ENCODE measurements at places on chromosomes 12 and 14.

GRCh38 chr12:29754235-29755189 is 29.2 kb downstream of the TMTC1 start:
- no peak for DNase-seq

DNA sequence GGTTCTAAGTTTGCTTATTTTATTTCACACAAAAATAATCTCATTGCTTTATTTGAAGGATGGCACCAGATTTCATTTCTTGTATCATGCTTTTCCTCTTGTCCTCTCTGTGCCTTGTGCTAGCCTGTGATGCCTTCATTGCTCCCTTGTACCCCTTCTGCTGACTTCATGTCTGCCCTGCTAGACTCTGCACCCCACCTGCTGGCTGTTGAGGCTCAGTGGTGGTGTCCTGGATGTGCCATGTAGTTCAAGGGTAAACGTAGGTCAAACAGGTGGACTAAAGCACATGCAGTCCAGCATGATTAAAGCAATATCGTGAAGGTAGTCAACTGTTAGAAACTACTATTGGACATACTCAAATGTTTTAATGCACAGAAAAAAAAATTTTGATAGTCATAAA is 21.6 kb downstream of the MRPS35 start:
- no peak for DNase-seq

- peak; percentile 76 for DNase-seq
These were observed 38.3 kb downstream of the ATF7IP start for GRCh38 chr12:14403711-14404196.

DNA sequence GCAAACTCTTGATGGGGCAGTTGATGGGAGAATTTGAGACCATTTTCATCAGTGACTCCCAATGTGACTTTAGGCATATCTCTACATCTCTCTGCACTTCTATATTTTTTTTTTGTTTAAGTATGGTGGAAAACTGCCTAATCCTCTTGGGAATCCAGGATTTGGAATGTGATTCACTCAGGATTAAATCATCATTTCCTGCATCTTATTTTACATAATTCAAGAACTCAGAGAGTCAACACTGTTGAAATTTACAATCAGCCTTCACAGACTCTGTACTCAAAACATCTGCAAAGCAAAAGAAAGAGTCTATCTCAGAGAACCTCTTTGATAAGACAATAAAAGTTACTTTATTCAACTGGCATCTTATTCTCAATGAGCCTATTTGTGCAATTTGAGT is 260.7 kb upstream of the NOS1 start:
- DNase-seq, result no peak

GRCh38 chr14:33900706-33901105 is 50.2 kb downstream of the EGLN3 start:
- no peak for DNase-seq

- peak; percentile 26 for DNase-seq
These were observed 86.1 kb downstream of the NCOR2 start for GRCh38 chr12:124481257-124481750.

DNA sequence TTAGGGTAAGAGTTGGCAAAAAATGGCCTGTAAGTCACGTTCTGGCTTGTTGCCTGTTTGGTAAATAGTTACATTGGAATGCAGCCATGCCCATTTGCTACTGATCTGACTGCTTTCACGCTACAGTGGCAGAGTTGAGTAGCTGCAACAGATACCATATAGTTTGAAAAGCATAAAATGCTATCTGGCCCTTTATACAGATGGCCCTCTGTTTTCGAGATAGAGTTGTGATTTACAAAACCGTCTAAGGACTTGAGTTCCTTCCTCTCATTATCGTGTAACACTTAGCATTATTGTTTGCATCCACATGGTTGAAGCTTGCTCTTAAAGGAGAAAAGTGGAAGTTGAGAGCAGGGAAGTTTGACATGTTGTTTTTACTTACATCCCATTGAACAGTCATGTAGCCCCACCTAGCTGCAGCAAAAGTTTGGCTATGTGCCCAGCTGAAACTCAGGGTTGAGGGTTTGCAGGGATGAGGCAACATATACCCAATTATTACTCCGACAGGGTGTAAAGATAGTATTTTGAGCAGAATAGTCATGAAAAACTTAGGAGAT is 11.3 kb upstream of the SCFD1 start:
- peak; percentile 40 for DNase-seq

- DNase-seq, result peak; percentile 99
These were observed at the start of gene COPZ1 for GRCh38 chr12:54324617-54325441. Gene COPZ1, plus strand, starts transcription at chr12:54325131. Its CDS starts 33 bp downstream, at chr12:54325164.

- DNase-seq, result peak; percentile 69
These were observed 112.2 kb downstream of the GPR135 start for GRCh38 chr14:59352961-59353360.

DNA sequence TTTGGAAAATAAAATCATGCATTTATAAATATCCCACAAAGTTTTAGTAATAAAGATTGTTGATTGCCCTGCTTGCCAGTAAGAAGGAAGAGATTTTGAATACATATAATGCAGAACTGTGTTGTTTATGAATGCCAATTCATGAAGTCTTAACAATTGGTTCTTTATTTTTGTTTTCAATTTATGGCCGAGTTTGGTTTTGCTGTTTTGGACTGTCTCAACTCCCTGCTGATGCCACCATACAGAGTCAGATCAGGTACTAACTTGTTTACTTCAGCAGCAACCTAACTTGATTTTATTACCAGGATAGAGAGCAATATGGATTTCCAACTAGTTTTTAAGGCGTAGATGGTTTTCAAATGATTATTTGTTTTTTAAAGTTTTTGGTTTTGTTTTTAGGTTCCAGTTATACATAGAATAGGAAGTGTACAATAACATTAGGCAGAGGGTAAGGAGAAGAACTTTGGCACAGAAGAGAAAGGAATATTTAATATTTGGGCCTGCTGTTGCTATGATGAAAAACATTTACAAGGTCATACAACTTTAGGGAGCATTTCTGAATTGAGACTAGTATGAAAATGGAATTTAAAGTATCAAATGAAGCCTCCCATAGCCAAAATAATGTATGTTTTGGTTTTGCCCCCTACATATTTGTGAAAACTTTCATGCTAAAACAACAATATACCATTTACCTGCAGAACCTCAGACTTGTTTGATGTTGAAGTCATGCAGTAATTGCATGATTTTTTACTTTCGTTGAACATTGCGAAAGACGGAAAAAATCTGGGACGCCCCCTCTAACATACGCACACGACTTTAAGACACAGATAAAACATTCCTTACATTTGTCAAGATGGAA is 904 bp upstream of the FAM177A1 start:
- no peak for DNase-seq

DNA sequence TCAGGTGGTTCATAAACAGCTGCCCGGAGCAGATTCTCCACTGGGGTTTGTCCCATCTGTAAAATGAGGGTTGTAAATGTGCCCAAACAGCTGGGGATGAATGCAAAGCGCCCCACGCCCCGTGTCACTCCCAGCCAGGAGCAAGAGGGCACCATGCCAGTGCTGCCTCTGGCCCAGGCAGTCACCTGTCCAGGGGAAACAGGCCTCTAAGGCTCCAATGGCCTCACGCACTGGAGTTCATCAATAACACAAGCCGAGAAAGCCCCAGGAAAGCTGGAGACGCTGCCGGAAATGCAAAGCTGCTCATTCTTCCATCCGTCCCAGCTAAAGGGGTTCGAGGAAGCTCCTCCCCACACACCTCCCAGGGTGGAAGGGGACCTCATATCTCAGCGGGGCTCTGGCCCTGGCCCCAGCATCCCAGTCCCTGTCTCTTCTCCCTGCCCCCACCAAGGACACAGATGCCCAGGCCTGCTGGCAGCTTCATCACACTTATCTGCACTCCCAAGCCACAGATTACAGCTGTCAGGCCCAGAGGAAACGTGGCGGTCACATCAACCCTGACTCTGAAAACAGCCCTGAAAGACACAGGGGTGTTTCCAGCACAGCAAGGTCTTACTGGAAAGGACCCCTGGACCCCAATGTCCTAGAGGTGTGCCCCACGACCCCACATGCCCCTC is 21.5 kb downstream of the SCARB1 start:
- no peak for DNase-seq

- DNase-seq, result peak; percentile 61
These were observed 227.7 kb upstream of the TMEM260 start for GRCh38 chr14:56351861-56352260.

DNA sequence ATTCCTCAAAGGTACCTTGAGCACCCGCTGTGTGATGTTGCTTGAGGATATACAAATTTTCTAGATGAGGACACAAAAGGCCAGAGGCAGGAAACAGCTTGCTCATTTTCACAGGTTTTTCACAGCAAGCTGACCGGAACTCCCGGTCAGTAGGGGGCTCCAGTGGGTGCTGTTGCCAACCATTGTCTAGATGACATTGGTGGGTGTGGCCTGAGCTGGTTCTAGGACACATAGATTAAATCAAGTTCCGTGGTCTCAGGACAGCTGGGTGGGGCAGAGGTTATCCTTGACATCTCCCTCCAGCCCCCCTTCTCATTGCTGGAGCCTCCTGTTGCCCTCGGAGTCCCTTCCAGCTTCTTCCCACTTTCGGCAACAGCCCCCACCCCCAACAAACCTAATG is 153.6 kb upstream of the FKBP4 start:
- peak; percentile 39 for DNase-seq

DNA sequence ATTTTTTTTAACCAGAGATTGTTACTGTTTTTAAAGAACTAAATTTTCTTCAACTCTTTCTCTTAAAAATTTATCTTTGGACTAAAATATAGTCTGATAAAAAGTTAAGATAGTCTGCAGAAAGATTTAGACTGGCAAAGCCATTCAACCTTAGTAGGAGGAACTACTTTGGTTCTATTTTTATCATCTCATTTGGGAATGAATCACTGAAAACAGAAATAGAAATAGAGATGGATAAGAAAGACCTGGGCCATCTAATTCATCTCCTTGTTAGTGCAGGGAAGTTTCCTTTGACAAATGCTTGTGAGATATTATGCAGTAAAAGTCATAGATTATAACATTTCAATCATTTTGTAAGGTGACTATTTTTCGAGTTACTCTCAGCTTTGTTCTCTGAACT is 263.2 kb upstream of the NPAS3 start:
- peak; percentile 17 for DNase-seq

GRCh38 chr12:32107359-32108267 is 966 bp downstream of the BICD1 start:
- DNase-seq, result peak; percentile 68

GRCh38 chr12:102964872-102965271 is 7.4 kb downstream of the ASCL1 start:
- no peak for DNase-seq

DNA sequence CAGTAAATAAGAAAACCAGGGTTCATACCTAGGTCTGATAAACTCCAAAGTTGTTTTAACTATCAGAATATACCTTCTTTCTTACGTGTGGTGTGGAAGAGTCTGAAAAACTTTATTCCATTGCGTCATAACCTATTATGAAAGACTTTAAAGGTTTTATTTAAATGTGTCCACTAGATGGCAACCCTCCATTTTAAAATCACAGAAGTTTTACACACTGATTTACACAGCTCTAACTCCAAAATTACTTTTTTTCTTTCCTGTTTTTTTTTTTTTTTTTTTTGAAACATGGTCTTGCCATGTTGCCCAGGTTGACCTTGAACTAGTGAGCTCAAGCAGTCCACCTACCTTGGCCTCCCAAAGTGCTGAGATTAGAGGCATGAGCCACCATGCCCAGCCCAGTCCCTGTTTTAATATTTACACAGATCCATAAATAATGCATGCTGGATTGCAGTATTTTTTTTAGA is 17.3 kb upstream of the TMPRSS12 start:
- DNase-seq, result peak; percentile 66

DNA sequence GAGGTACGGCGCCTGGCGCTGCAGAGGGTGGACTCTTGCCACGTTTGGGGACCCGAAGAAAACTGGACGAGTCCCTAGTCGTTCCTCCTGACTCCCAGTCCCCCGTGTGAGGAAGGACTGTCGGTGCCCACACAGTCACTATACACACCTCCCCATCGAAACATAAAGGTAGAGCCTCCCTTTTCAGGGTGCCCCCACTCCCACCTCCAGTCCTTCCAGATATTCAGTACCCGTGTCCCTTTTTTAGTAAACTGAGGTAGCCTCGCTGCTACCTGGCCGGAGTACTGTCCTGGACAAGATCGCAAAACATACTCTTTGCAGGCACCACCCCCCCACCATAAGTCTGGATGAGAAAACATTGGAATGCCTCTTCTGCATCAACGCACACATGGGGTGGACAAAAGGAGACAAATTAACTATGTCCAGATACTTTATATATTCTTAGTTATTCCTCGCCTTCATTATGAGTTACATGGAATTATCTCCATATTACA is 610 bp upstream of the KMT2D start:
- DNase-seq, result no peak

DNA sequence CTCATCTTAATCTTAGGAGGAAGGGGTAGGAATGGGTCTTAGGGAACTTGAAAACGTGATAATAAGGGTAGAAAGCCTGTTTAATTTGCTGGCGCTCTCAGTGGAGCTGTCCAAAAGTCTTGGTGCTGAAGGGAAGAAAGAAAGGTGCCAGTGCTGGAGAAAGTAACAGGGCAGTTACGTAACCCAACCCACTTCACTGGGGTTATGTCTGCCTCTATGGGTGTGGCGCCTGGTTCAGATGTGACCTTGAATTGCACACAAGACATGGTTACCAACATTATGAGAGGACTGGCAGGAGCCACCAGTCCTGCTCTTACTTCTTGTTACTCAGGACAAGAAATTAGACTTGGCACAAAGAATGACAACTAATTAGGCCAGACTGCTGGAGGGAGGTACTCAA is 18.6 kb upstream of the GPATCH2L start:
- DNase-seq, result peak; percentile 35

DNA sequence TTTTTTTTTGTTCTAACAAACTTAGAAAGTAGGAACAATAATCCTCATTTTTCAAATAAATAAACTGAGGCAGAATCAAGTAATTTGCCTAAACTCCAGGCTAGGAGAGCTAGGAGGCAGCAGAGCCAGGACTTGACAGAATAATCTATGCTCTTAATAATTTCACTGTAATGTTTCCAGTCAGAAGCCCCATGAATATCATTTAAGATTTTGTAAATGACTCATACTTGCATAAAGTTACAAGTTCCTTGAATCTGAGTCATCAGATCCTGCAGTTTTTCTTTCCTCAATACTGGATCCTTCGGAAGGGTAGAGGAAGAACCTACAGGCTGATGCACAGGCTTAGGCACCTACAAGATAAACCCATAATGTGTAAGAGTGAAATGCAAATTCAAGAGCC is 29.0 kb downstream of the CAPRIN2 start:
- DNase-seq, result peak; percentile 62

DNA sequence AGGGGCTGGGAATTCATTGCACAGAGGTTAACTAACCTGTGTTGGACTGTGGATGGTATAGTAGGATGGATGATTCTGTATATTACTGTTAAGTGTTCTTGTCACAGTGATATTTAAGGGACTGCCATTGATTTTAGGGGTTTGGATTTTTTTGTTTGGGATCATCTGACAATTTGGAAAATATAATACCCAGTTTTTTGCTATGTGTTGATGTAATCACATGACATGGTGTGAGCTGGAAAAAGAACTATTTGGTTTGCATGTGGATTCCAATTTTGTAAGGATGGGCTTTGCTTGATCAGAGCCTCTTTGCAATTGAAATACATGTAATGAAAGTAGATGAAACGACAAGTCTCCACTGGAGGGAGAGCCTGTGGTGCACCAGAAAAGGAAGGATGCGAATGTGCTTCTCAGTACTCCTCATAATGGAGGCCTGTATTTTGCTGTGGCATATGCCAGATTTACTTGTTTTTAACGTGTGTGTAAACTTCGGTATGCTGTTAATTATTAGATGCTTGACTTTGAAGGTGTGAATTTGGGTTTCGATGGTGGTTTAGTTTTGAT is 2.7 kb downstream of the DYRK2 start:
- peak; percentile 44 for DNase-seq

Data from RPMI7951 (cell line).